Pulmonary artery endothelial cell (primary cell): ENCODE measurements at places on chromosomes 1 and 21.

DNA sequence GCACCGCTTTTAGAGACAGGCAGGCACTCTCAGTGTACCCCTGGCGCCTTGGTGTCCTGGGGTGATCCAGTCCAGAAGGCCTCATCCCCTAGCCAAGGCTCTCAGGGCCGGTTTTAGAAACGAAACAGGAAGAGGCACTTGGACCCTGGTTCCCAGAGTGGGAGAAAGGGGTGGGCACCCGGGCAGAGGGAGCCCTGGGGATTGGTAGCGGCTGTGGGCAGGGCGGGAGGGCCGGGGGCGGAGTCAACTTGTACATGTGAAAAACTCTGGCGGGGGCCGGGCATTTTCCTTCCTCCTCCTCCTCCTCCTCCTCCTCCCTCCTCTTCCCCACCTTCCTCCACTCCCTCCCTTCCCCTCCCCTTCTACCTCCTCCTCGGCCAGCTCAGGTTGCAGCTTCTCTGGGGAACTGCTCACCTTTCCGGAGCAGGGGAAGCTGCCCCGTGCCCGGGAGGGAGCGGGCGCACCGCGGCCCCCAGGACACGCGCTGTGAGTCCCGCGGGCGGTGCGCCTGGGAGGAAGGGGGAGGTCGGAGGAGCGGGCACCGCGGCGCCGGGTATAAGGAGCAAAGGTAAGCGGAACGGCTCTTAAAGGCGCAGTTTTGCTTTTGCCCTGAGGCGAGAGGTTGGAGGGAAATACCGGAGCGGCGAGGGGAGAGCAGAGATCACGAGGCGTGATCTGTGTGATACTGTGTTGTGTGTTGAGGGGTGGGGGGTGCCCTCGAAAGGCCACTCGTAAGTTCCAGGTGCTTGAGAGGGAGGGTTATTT, at the start of gene CDK18:
Gene CDK18 (plus strand): TSS at position 359 of the 765 bp plus-strand sequence. CDS start 18,499 bp downstream, outside the sequence.
- DNase-seq = no peak

DNA sequence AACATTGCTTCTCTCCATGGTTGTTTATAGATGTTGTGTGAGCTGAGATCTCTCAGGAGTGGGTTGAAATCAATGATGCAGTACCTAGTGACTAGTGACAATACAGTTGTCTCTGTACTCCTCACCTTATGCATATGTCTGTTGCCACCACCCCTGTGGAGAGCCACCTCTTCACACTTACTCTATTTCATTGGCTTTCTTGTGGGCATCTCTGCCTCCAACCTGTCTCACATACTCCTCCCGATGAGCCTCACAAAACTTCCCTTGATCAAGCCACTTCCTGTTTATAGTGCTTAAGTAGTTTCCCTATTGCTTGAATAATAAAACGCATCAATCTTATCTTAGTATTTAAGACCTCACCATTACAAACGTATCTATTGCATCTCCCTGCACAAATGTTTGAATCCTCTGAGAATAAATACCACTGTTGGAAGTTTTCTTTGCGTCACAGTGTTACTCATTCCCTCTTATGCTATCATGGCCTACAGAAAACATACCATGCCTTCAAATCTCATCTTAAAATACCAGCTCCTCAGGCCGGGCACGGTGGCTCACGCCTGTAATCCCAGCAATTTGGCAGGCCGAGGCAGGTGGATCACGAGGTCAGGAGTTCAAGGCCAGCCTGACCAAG, 54.7 kb upstream of the GREM2 start:
- no peak for DNase-seq

GRCh38 chr21:43950936-43951335, 61.2 kb upstream of the TRAPPC10 start:
- no peak for DNase-seq

DNA sequence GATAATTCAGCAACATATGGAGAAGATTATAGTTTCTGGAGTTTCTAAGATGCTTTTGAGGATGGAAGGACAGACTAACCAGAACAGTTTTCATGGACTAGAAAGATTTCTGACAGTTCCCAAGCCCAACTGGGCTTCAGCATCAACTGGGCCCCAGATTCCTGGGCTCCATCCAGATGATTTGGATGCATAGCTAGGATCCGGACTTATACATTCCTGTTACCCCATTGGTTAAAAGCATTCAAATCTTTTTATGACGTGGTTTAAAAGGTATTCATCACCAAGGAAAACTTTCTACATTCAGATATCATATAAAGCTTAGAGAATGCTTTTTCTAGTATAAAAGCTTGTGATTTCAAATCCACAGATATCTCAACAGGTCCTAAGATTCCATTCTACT, 29.7 kb downstream of the TSHB start:
- DNase-seq = no peak

- DNase-seq = no peak
Observed at GRCh38 chr1:38028105-38028591, 15.6 kb downstream of the UTP11 start.

DNA sequence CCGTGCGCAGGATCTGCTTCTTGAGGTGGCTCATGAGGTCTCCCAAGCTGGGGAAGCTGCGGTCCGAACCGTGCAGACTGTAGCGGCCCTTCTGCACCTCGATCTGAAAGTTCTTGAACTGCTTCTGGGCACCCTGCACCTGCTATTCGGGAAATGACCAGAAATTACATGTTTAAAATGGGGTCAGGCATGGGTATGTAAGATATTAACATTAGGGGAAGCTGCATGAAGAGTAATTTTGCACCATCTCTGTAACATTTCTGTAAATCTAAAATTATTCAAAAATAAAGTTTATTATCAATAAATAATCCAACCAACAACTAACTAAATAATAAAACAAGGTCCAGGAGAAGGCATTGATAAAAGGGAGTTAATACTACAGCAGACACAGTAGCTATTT, 110.7 kb downstream of the RAVER2 start:
- DNase-seq = no peak

DNA sequence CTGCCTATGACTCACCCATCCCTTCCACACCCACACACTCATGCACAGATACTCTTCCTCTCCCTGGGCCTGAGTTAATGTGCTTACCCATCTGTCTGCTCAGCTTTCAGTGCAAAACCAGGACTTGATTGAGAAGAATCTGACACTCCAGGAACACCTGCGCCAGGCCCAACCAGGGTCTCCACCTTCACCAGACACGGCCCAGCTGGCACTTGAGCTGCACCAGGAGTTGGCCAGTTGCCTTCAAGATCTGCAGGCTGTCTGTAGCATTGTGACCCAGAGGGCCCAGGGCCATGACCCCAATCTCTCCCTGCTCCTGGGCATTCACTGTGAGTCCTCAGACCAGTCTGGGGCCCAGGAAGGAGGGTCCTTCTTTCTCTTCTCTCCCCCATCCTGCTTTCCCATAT, 3.5 kb upstream of the SH3BGRL3 start:
- no peak for DNase-seq

DNA sequence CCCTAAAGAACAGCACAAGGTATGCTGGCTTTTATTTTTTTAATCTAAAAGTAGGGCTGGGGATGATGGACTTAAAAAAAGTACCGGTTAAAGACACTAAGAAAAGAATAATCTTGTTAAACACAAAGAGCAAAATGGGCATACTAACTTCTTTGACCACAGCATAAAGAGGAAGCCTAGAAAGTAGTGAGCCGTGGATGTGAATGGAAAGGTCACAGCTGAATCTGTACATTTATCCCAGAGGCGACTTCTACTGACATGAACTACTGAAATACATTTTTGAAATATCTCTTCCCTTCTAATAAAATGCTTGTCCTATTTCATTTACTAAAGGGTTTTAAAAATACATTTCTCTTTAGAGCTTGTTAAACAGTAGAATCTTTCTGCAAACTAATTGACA, 140.7 kb downstream of the SLC45A1 start:
- DNase-seq = no peak

DNA sequence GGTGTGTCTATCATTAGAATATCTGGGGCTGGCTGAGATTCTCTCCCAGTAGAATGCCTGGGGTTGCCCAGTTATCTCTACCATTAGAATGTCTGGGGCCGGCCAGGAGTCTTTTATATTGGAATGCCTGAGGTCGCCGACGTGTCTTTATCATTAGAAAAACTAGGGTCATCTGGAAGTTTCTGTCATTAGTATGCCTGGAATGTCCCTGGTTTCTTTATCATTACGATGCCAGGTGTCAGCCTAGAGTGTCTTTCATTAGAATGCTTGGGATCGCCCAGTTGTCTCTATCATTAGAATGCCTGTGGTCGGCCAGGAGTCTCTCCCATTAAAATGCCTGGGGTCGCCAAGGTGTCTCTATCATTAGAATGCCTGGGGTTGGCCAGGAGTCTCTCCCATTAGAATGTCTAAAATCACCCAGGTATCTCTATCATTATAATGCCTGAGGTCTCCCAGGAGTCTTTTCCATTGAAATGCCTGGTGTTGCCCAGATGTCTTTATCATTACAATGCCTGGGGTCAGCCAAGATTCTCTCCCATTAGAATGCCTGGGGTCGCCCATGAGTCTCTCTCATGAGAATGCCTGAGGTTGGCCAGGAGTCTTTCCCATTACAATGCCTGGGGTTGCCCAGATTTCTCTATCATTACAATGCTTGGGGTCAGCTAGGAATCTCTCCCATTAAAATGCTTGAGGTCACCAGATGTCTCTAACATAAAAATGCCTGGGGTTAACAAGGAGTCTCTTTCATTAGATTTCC, 53.2 kb downstream of the RNF187 start:
- no peak for DNase-seq

- DNase-seq = no peak
Observed at GRCh38 chr1:61457526-61458040, 267.4 kb downstream of the TM2D1 start.

DNA sequence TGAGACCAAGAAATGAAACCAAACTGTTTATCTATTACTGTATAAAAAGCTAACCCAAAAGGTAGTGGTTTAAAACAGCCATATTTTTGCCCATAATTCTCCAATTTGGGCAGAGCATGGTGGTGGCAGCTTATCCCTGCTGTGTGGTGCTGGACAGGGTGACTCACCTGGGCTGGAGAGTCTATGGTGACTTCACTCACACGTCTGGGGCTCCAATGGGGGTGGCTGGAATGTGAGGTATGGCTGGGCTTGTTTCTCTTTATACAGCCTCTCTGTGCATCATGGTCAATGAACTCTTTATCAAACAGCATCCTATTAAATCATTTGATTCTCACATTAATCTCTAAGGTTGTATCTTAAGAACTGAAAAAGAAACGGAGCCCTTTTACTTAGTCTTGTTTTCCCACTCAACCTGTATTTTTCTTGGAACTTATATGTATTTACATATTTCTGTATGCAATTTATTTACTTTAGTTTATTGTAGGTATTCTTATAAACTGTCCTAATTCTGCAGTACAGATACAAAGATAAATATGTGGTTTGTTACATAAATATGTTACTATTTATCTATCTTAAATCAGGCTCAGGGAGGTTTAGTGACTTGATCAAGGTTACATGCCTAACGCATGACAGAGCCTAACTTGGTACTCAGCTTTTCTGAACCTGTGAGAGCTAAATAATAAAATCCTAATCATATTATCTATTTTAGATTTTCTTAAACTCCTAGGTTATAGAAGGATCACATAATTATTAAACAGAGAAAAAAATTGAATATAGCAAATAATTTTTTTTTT, 37.5 kb upstream of the WLS start:
- DNase-seq = no peak

DNA sequence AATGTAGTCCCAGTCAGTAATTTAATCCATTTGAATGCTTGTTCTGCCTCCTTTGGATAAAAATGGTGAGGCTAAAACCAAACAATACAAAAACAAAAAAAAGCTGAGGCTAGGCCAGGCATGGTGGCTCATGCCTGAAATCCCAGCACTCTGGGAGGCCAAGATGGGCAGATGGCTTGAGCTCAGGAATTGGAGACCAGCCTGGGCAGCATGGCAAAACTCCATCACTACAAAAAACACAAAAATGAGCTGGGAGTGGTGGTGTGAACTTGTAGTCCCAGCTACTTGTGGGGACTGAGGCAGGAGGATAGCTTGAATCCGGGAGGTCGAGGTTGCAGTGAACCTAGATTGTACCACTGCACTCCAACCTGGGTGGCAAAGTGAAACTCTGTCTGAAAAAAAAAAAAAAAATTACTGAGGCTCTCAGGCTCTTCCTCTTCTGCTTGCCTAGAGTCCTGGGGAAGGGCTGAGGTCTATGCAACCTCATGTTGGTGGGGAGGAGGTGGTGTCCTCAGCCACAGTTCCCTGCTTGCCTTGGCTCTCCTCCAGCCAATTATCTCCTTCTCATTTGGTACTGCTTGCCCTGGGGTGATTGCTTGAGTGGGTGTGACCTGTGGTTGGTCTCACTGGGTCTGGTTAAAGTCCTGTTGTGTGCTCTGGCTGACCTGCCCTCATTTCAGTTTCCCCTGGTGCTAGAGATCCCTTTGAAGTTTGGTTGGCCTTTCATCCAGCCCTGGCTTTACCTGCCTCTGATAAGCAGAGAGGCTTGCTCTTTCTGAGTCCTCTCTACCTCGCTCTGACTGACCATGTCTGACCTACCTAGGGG, 20.9 kb downstream of the S1PR1 start:
- DNase-seq = no peak

GRCh38 chr21:38498057-38498833, at the start of gene ERG:
ERG (minus strand) TSS chr21:38498477; CDS start chr21:38498380, 97 bp downstream.
- peak; percentile 81 for DNase-seq

GRCh38 chr1:91754816-91755580, 131.0 kb downstream of the TGFBR3 start:
- no peak for DNase-seq

- DNase-seq = no peak
Observed at GRCh38 chr1:177106614-177107365, 57.7 kb downstream of the ASTN1 start.

GRCh38 chr1:185735701-185736064, 1.5 kb downstream of the HMCN1 start:
- no peak for DNase-seq

DNA sequence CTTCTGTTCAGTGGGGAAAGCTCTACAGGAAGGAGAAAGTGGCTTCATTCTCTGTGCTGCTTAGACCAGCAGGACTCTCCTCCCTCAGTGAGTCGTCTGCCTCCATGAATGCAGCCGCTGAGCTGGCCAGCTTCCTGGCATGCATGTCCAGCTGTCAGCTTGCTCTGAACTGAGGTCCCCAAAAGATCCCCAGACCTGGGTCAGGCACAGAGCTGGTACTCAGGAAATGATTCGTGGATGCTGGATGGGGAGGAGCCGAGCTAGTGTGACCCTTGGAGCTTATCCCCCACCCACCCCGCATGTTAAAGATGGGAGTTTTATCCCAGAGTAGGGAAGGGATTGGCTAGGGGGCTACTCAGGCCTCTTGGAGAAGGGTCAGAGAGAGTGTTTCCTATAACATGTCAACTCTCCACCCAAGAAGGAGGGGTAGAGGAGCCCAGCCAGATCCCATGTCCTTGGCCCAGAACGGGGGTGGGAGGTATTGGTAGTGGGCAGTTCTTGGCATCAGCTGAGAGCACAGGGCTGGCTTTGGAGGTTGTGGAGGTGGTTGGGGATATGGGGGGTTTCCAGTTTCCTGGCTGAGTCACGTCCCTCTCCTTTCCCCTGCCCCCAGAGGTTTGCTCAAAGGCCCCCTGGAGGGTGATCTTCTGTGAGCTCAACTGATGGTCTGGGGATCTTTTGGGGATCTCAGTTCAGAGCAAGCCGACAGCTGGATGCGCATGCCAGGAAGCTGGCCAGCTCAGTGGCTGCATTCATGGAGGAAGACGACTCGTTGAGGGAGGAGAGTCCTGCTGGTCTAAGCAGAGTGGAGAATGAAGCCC, 110.1 kb downstream of the FOXD2 start:
- no peak for DNase-seq
